ENCODE measurements at places on chromosomes 7 and 10. TPM values are rescaled to one million over a fixed set of nuclear protein-coding genes. Genes with fewer than 3 reads are reported as not detected.

TEX47 gene
- not detected for total RNA-seq

NEUROG3 gene
- not detected for total RNA-seq

FANK1 gene
- 0.35 TPM for total RNA-seq

TMEM225B gene
- total RNA-seq = 1.2 TPM

- H3K4me3 ChIP-seq = no peak overlapping the region
- H3K36me3 ChIP-seq = peaks cover 35% of the 10 kb centered on the region
- H3K27ac ChIP-seq = peak overlapping the region; percentile 37
- H3K27me3 ChIP-seq = peaks cover 4% of the 10 kb centered on the region
- peaks cover 91% of the 10 kb centered on the region for H3K4me1 ChIP-seq
Observed at GRCh38 chr10:124735491-124736286, 8.5 kb downstream of the FAM53B start.

- no peak for DNase-seq
- no peaks in the 10 kb centered on the region for H3K4me1 ChIP-seq
- H3K4me3 ChIP-seq = no peak overlapping the region
- no peaks in the 10 kb centered on the region for H3K36me3 ChIP-seq
- H3K27ac ChIP-seq = no peak overlapping the region
Observed at GRCh38 chr7:17651341-17651740, 289.0 kb downstream of the SNX13 start.

Data from activated CD4-positive, alpha-beta T cell treated with anti-CD3 and anti-CD28 coated beads, Interleukin-2, amount 10 ng/mL, durations not matched to agents 7 days and 5 days (primary cell).